ENCODE measurements at places on chromosomes 4 and X.

GRCh38 chr4:8238515-8239053 is 31.0 kb upstream of the HTRA3 start:
- peak; percentile 76 for DNase-seq

- no peak for DNase-seq
Measured at GRCh38 chrX:74297766-74298165, 6.2 kb upstream of the ZCCHC13 start.

- DNase-seq: no peak
Measured at GRCh38 chr4:60396341-60397049, 803.6 kb upstream of the ADGRL3 start.

- DNase-seq: no peak
Measured at GRCh38 chrX:128739539-128739938, 687.3 kb upstream of the ACTRT1 start.

- DNase-seq: no peak
Measured at GRCh38 chr4:152700151-152700550, 20.4 kb upstream of the TMEM154 start.

DNA sequence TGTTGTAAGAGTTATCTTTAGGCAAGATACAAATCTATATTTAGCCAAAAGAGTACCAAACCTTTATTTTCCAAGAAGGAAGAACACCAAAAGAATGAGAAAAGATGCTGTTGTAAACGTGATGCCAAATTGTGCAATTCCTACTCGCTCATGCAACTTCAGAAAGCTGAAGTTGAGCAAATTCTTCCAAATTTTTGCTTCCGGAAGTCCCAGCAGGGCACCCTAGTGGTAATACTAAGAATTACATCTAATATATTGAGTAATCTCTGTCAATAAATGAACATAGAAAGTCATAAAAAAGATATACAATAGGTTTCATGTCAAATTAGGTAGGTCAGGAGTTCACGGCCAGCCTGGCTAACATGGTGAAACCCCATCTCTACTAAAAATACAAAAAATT is 36.0 kb upstream of the SMARCAD1 start:
- DNase-seq: no peak

GRCh38 chrX:151871244-151871643 is 41.4 kb upstream of the MAGEA4 start:
- no peak for DNase-seq

GRCh38 chrX:132740316-132741123 is 217.9 kb downstream of the HS6ST2 start:
- no peak for DNase-seq

DNA sequence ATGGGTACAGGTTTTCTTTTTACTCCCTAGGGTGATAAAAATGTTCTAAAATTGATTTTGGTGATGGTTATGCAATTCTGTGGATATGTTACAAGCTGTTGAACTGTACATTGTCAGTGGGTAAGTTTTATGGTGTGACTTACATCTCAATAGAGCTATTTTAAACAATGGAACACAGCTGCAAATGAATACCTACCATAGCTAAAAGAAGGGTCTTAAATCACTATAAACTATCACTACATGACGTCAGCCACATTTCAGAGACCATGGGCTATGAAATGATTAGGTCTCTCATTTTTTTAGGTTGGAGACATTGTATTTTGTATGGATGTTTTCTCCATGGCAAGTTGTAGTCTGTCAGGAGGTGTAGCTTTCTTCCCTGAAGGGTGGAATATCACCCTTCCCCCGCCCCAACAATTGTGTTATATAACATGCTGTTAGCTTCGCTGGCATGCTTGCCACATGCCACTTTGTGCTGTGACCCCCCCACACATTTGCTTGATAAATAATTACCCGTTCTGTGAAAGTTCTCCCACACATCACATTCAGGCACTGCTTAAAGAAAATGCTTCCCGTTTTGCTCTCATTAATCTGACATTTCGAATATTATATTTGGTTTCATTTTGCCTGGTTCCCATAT is 159.7 kb downstream of the ARHGAP10 start:
- DNase-seq: no peak

GRCh38 chr4:183355405-183355804 is 33.2 kb upstream of the CLDN24 start:
- no peak for DNase-seq

GRCh38 chrX:145816601-145817315 is 871 bp upstream of the SLITRK2 start:
- no peak for DNase-seq

GRCh38 chr4:158035662-158036195 is 137.1 kb downstream of the GASK1B start:
- no peak for DNase-seq

GRCh38 chr4:168769416-168769815 is 240.6 kb downstream of the CBR4 start:
- no peak for DNase-seq

DNA sequence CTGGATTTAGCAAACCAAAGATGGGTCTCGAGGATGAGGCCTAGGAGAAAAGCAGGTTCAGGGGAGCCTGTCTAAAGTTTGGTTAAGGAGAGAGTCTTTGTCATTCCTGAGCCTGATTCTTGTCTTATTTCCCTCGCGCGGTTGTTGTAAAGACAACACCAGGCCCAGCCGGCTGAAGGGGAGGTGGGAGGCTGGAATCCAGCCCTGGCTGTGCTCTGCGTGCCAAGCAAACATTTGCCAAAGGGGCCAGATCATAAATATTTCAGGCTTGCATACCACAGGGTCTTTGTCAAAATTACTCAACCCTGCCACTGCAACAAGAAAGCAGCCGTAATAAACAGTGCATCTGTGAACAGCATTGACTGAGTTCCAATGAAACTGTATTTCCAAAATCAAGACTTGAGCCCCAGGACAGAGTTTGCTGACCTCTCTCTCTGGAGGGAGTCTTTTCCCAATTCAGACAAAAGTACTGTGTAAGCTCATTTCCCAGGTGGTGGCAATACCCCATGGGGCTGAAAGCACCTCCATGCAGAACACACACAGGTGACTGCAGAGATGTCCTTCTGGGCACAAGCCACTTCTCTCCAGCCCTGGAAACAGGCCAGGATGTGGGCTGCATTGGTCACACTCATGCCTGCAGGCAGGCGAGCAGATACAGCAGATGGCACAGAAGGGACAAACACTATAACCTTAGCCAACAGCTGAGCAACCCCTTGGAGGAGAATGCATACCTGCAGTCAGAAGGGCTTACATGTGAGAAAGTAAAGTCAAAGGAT is 320.3 kb downstream of the STK32B start:
- DNase-seq: no peak

DNA sequence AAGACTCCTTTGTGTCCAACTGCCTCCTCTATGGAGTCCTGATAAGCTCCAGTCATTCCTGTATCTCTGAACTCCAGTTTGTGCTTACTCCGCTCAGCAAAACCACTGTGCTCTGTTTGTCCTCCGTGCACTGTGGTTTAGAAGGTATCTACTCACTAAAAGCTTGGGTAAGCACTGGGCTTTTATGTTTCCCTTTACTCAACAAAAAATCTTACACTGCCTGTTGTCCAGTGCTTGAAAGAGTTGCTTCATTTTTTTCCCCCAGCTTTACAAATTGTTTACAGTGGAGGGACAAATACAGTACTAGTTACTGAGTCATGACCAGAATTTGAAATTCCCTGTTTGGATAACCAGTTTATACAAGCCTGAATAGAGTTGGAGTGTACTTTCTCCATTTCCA is 545.3 kb upstream of the FAT1 start:
- DNase-seq: no peak

DNA sequence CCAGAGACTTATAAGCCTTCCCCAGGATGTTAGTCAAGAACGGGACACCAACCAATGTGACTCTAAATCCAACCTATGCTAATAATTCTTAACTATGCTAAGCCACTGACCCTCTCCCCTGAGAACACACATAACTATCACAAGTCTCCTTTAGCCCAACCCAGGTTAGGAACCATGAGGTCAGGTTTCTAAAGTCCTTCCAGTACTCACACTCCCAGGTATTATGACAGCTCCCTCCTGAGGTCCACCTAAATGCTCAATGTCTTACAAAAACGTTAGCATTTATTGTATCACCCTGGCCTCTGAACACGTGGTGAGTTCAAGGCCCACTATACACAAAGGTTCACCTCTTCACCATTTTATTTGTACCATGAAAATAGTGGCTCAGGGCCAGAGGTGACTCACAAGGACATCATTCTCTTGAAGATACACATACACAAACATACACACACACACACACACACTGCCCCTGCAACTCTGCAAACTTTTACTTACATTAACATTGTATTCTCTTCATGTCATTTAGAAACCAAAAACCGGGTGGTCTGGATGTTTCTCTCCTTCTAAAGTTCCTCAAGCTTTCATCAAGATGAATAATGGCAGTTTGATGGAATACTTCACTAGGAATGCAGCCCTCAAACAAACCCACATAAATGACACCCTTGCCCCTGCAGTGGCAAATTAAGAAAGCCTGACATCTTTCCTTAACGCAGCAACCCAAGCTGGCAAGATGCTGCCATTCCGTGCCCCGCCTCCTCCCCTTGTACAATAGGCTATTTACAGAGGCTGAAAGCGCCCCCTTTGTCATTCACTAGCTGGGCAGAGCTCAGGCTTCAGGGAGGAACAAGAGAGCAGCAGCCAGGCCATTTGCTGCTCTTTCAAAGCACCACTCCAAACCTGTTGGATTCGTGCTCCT is 17.7 kb downstream of the ACSL1 start:
- DNase-seq: no peak
